HT-29 (cell line): ENCODE measurements at places on chromosomes 1 and 21. TPM values are rescaled to one million over a fixed set of nuclear protein-coding genes. Genes with fewer than 3 reads are reported as not detected.

EFNA4 gene
- 34.6 and 45.0 TPM in 2 replicates for total RNA-seq

PIK3R3 gene
- total RNA-seq: 7.7 and 8.4 TPM in 2 replicates

CFAP141 gene
- total RNA-seq: not detected in 2 replicates

OR6N1 gene
- not detected in 2 replicates for total RNA-seq

OR2G6 gene
- total RNA-seq: not detected in 2 replicates

ZFP69 gene
- 0.20 and 0.37 TPM in 2 replicates for total RNA-seq

BARHL2 gene
- not detected in 2 replicates for total RNA-seq

TDRD5 gene
- total RNA-seq: 0.03 TPM in 1 of 2 replicates, not detected in the other

PDZK1IP1 gene
- total RNA-seq: 32.9 and 38.0 TPM in 2 replicates

NTMT2 gene
- not detected in 2 replicates for total RNA-seq

ANKRD65 gene
- 0.44 and 1.4 TPM in 2 replicates for total RNA-seq

MYOG gene
- not detected in 2 replicates for total RNA-seq

LCE3C gene
- not detected in 2 replicates for total RNA-seq

HSD3B2 gene
- total RNA-seq: not detected in 2 replicates

ARHGAP29 gene
- total RNA-seq: 18.6 and 22.6 TPM in 2 replicates

MYOC gene
- total RNA-seq: not detected in 2 replicates

LHX8 gene
- total RNA-seq: not detected in 2 replicates

TBX19 gene
- 0.81 and 1.4 TPM in 2 replicates for total RNA-seq

GREM2 gene
- total RNA-seq: not detected in 2 replicates

SPRR2E gene
- not detected in 2 replicates for total RNA-seq

GJB5 gene
- not detected in 2 replicates for total RNA-seq

VASH2 gene
- total RNA-seq: 0.55 and 2.9 TPM in 2 replicates

KRTAP21-2 gene
- total RNA-seq: not detected in 2 replicates

RUSC1 gene
- 80.6 and 86.9 TPM in 2 replicates for total RNA-seq

SLAMF1 gene
- total RNA-seq: not detected in 2 replicates

OR2L8 gene
- not detected in 2 replicates for total RNA-seq

IVL gene
- total RNA-seq: 2.0 and 2.2 TPM in 2 replicates

ESPN gene
- total RNA-seq: 1.9 and 5.2 TPM in 2 replicates

TBCE gene
- total RNA-seq: 12.8 and 13.9 TPM in 2 replicates

CYP4Z1 gene
- not detected in 2 replicates for total RNA-seq

PADI2 gene
- total RNA-seq: 3.4 and 3.8 TPM in 2 replicates

FAM163A gene
- not detected in 2 replicates for total RNA-seq

APOBEC4 gene
- not detected in 2 replicates for total RNA-seq

USP21 gene
- 20.8 and 24.6 TPM in 2 replicates for total RNA-seq

SLAMF7 gene
- total RNA-seq: not detected in 2 replicates

MNDA gene
- total RNA-seq: not detected in 2 replicates

C1orf53 gene
- total RNA-seq: 4.1 and 12.8 TPM in 2 replicates

OVAAL gene
- total RNA-seq: not detected in 2 replicates

BNIPL gene
- total RNA-seq: 0.18 and 0.28 TPM in 2 replicates

SAMD13 gene
- 0.43 and 0.60 TPM in 2 replicates for total RNA-seq

MIGA1 gene
- total RNA-seq: 2.0 and 2.1 TPM in 2 replicates

CELF3 gene
- 0.08 and 0.97 TPM in 2 replicates for total RNA-seq

ATXN7L2 gene
- 10.8 and 14.1 TPM in 2 replicates for total RNA-seq

TNFRSF14 gene
- total RNA-seq: 77.4 and 85.6 TPM in 2 replicates

KRTAP7-1 gene
- not detected in 2 replicates for total RNA-seq

TATDN3 gene
- total RNA-seq: 1.4 and 4.1 TPM in 2 replicates

RHBDL2 gene
- total RNA-seq: 8.5 and 12.3 TPM in 2 replicates

BACE2 gene
- 20.0 and 26.5 TPM in 2 replicates for total RNA-seq

DNALI1 gene
- total RNA-seq: 0.23 and 0.37 TPM in 2 replicates

NCF2 gene
- 0.34 and 1.6 TPM in 2 replicates for total RNA-seq
